ENCODE measurements at places on chromosomes 4 and X. TPM values are rescaled to one million over a fixed set of nuclear protein-coding genes. Genes with fewer than 3 reads are reported as not detected.

GRCh38 chr4:126267689-126268088, 952.9 kb downstream of the FAT4 start:
- DNase-seq: no peak

DNA sequence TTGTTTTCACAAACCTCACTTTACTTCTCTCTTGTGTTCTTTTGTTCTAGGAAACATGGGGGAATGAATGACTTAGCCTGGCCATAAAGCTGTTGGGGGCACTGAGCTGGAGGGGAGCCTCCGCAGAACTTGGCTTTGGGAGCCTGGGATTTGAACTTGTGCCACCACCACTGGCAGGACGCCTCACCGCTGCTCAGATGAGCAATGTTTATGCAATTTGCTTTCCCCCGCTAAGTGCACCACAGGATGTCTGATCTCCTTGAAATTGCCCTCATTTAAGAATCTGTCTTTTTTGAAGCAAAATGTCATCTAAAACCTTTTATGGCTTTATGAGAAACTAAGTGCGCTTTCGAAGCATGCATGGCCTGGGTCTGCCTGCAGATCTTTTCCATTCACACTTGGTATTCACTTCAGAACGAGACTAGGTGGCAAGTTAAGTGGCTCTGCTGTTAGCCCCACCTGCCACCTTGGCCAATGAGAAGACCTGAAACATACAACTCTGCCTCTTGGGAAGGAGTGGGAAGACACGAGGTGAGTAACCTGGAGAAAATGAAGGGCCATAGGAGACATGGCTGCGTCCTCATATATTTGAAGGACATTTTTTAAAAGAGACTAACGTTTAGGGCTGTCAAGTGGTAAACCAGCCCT, 119.3 kb downstream of the LDB2 start:
- DNase-seq: no peak

GRCh38 chr4:78529569-78530209, 21.9 kb upstream of the ANXA3 start:
- no peak for DNase-seq

GRCh38 chrX:140480765-140481164, 24.1 kb downstream of the SOX3 start:
- no peak for DNase-seq

GRCh38 chr4:155468282-155468681, 91.5 kb upstream of the MAP9 start:
- DNase-seq: no peak

DNA sequence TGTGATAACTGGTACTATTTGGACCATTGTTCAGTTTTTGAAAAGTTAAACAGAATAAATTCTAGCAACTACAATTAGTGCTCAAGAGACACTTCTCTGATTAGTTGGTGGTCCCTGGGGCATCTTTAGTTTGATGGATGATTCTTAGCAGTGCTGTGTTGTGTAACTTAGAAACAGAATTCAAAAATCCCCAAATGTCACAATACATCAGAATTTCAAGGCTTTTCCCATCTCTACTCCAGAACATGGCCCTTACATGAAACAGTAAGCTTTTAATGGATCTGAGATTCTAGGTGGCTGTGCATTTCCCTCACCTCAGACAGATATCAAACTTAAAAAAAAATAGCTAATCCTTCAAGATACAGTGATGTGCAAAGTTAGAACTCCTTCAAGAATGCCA, 104.4 kb upstream of the CXCL13 start:
- DNase-seq: no peak

DNA sequence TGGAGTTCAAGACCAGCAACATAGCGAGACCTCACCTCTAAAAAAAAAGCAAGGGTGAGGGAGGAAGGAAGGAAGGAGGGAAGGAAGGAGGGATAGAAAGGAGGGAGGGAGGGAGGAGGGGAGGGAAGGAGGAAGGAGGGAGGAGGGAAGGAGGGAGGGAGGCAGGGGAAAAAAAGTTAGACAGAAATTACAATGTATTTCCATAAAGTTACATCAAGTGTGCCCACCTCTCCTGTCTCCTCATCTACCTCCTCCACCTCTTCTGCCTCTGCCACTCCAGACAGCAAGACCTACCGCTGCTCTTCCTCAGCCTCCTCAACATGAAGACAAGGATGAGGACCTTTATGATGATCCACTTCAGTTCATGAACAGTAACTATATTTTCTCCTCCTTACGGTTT, 8.3 kb downstream of the LIN54 start:
- DNase-seq: no peak

DNA sequence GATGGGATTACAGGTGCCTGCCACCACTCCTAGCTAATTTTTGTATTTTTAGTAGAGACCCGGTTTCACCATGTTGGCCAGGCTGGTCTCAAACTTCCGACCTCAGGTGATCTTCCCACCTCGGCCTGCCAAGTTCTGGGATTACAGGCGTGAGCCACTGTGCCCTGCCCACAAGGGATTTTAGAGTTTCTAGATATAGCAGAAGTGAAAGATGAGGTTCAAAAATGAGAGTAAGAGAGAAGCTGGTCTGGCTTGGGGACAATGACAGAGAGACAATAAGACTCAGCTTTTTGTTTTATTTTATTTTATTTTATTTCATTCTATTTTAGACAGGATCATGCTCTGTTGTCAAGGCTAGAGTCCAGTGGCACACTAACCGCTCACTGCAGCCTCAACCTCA, 30.6 kb downstream of the TRIM61 start:
- DNase-seq: no peak

The SPANXA2 gene
- total RNA-seq: 4.7 TPM

The CT45A7 gene
- total RNA-seq: not detected

DNA sequence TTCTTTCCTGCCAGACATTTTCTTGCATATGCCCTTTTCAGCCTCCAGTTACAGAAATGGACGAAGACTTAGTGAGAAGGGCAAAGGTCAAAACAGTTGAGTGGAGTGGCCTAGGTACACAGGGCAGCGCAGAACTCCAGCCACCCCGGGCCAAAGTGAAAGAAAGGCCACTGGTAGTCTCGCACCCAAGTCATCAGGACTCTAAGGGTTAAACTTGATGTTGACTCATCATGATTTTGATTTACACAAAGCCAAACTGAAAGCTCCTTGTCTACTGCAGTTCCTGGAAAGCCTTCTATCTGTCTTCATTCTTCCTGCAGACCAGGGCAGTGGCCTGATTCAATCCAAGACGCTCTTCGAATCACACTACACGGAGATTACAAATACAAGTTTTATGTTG, 2.6 kb upstream of the IL13RA1 start:
- DNase-seq: no peak
